ENCODE measurements at places on chromosomes 5 and 9.

DNA sequence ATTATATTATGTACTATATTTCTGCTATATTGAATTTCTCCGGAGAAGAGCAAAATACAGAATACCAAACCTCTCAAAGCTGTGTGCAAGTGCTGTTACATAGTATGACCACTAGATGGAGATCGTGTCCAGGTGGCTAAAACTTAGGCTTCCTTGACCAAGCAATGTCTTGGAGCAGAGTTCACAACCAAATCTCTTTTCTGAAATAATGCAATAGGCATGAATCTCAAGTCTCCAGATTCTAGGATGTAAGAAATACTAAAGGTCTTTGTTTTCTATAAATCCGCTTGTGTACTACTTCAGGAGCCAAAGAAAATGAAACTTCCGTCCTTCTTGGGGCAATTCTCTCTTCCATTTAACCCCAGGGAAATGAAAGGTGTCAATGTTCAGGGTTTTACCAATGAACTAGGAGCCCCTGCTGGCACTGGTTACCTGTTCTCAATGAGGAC lies 181.5 kb upstream of the RAI14 start:
- peak; percentile 60 for DNase-seq

- DNase-seq, result no peak
Measured at GRCh38 chr5:170423692-170424091, 34.5 kb upstream of the KCNMB1 start.

DNA sequence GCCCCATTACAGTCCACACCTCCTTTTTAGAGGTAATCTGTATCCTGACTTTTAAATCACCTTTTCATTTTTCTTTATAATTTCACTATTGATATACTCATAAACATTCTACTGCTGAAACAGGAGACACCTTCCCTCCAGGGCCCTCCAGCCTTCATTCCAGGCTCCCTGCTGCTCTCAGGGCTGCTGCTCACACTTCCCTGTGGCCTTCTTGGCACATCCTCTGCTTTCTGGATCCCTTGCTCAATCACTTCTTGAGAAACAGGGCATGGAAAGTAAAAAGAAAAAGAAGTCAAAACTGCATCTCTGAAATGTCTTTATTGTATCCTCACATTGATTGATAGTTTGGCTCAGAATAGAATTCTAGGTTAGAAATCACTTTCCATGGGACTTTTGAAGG lies 19.3 kb upstream of the WNT8A start:
- DNase-seq, result no peak

DNA sequence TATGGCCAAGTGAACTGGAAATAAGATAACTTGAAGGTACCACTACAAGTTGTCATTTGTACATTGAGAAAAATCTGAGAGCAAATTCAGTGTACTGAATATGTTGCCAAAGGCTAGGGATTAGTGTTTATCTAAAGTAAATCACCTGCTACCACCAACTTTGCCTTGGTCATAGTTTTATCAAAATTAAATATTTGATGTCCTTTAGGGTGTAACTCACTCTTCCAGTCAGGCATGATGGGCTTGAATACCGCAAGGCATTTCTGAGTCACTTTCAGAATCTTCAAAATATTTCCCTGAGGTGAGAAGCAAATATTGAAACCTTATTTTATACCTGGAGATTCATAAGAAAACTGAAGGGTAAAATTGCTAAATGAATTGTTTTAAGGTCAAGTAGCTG lies 1338.6 kb upstream of the ACO1 start:
- DNase-seq, result no peak

- DNase-seq, result no peak
Measured at GRCh38 chr5:76794871-76795270, 24.0 kb upstream of the F2RL1 start.

DNA sequence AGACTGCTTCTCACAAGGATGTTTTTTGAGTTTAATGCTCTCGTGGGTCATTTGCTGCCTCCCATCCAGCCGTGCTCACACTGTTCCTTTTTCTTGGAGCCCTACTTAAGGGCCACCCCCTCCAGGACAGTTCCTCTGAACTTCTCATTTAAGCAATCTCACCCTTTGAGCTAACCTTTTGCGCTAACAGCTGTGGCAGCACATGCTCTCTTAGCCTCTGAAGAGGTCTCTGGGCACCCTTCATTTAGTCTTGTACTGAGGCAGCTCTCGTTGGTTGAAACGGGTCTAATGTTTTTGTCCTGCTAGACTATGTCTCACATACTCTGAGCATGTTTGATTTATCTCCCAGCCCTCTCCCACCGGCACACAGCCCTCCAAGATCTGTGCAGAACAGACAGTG lies 11.8 kb downstream of the ALDH1B1 start:
- DNase-seq, result no peak

- no peak for DNase-seq
Measured at GRCh38 chr5:39062530-39062929, 11.7 kb downstream of the RICTOR start.
